ENCODE measurements at places on chromosomes 16 and 17. TPM values are rescaled to one million over a fixed set of nuclear protein-coding genes. Genes with fewer than 3 reads are reported as not detected.
A peak's percentile ranks its signal among the peaks of the same experiment; 100 is the strongest.

DNA sequence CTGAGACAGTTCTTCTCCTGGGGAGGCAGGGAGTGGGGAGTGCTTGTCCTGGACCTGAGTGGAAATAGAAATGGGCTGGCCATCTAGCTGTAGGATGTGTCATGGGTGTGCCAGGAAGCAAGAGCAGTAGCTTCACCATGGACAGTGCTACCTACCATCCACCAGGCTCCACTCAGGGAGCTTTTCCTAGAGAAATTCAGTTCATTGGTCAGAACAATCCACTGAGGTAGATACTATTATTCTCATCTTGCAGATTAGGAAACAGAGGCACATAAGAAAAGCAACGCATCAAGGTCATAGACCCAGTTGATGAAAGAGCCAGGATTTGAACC, 372.0 kb downstream of the SLC39A11 start:
- no peak for DNase-seq

DNA sequence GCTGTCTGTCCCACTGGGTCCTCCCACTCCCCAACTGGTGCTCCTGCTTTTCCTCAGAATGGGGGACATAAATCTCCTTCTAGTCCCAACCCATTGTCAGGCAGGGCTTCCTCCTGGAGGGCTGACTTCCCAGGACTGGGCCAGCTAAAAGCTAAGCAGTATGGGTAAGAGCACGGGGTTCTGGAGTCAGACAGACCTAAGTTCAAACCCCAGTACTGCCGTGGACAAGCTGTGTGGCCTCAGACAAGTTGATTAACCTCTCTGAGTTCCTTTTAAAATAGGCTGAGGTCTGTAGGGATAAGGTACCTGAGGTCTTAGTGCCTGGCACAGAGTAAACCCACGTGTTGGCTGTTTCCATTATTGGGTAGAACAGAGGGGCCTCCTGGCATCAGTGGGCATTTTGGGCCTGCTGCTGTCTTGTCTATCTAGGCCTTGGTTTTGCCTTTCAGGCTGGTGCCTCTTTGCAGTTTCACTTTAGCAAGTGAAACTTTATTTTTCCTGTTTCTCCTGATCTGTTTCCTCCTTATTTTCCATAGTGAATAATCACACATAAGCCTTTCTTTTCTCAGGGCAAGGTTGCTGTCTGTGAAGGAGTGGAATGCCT, 114.6 kb downstream of the PRKCB start:
- DNase-seq = no peak

DNA sequence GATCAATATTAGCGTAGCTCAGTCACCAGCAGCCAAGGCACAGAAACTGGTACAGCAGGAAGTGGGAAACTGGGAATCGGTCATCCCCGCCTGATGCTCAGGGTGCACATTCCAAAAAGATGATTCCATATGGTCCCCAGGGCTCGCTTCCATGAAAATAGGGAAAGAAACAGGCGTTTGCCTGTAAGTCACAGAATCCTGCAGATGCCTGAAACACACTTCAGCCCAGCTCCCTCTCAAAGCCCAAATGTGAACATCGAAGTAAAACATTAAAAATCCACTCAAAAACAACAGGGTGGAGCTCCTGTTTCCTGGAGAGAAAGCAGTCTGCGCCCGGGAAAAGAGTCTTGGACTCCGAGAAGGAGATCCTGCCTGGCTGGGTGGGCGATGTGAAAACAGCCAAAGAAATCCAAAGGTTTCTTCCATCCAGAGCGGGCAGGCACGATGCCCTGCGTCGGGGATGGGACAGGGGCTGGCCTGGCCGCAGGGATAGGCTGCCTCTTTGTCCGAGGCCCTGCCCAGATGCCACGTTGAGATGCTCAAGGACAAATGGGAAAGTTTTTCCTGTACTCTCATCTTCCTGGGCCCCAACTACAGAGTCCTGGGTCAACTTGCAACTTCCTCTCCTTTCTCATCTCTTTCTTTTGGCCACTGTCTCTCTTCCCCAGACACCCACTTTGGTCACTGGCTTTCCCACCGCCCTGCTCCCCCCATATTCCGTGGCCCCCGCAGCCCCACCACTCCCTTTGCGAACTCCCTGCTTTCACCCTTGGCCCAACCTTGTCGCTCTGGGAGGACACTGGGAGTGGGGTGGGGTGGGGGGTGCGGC, 743 bp downstream of the WIPI1 start:
- no peak for DNase-seq

DNA sequence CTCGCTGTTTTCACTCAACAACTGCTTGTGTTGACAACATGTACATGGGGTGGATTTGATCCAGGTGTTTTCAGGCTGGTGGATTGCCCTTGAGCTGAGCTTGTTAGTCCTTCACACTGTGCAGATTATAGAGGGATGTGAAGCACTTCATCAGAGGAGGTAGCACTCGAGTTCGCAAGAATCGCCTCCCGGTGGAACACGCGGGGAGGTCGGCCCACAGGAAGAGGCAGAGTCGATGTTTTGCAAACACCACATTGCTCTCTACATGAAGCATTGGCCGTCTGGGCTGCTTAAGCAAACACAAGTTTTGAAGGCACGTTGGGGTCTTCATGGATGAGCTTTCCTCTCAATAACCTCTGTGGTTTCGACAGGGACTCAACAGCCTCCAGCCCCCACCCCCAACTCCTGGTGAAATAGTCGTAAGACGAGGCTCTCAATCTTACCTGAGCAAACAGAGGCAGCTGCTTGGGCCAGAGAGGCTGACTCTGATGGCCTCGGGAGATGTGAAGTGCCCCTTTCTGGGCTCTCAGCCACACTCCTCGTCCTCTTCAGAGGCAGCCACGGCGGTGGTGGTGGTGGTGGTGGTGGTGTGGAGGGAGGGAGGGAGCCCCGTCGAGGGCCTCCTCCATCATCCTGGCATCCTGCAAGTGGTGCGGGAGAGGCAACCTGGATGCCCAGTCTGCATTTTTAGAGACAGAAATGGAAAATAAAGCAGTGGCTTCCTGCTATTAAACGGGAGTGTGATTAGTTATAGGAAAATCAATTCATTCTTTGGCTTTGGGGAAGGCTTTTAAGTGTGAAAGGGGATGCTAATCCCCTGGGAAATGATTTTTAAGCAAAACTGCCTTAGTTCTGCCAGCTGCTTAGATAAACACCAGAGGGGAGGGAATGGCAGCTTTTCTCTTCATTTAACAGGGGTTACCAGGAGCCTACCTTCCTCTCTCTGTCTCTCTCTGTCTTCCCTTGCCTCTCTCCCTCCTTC, 552.5 kb upstream of the EEF2KMT start:
- DNase-seq = no peak

DNA sequence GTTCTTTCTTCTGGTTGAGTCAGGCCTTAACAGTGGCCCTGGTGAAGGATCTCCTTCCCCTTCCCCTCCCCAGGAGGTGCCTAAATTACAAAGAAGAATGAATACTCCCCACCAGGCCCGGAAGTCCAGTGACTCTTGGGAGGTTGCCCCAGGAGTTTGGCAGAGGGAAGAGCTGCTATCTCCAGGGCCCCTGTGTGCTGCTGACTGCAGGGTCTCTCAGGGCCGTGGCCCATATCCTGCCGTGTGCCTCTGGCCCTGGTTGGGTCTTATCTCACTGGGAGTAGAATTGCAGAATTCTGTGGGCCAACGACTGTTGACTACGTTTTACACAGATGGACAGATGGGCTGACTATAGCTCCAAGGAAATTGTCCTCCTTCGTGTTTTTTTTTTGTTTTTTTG, 28.0 kb downstream of the AKAP1 start:
- no peak for DNase-seq

DNA sequence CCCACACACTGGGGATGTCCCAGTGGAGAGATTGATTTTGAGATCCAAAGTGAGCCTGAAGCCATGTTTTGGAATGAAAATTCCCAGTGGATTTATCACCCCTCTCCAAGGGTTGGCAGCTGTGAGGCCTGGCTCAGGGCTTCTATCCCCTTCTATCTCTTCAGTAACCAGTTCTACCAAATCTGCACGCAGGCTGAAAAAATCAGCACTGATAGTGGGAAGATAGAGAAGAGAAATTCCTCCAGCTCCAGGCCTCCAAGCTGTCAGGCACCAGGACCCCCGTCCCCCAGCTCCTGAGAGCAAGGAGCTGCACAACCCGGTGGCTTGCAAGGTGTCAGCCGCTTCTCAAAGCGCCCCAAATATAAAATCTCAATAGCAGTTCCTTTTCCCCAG, 1.0 kb downstream of the FLOT2 start:
- no peak for DNase-seq

GRCh38 chr16:5463820-5464219, 366.2 kb upstream of the EEF2KMT start:
- DNase-seq = no peak

- DNase-seq = no peak
Observed at GRCh38 chr16:89410322-89410721, 80.0 kb downstream of the ANKRD11 start.

- no peak for DNase-seq
Observed at GRCh38 chr17:50421308-50422051, 4.5 kb upstream of the ACSF2 start.

- DNase-seq = no peak
Observed at GRCh38 chr17:75178453-75178852, 4.3 kb downstream of the SUMO2 start.

DNA sequence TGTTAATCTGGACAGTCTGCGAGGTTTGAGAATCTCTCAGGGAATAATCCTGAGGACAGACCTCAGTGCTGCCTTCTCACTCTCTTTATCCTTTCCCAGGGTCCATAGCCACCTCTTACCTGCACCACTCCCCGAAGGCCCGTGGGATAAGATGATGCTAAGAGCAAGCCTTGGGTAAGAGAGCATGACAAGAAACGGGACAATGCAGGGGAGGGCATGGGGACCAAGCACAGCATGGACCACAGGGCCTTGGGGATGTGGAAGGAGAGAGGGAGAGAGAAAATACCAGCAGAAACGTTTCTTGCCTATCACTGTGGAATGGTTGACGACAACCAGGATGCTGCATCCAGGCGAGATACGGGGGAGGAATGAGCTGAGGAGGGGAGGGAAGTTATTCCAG, 8.3 kb upstream of the SDR42E1 start:
- no peak for DNase-seq

GRCh38 chr17:17576772-17577234, 14.7 kb downstream of the PEMT start:
- no peak for DNase-seq

DNA sequence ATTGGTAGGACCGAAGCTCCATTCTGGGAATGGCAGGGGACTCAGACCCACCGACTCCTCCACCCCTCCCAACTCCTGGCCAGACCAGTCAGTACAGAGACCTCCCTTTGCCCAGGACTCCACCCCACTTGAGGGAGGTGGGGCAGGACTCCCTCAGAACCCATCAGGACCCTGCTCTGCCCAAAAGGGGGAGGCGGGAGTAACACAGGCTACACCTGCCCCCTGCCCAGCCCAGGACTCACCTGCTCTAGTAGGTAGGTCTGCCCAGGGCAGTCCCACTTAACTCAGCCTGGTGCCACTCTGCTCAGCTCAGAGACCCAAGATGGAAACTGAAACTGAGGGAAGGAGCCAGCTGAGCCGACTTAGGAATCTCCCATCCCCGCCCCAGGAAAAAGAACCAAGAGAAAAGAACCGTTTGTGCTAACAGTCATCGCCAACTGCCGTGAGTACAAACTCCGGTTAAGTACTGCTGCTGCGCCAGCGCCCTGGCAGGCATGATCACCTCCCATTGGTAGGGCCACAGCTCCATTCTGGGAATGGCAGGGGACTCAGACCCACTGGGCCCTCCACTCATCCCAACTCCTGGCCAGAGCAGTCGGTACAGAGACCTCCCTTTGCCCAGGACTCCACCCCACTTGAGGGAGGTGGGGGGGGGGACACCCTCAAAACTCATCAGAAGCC, 503 bp downstream of the DHX58 start:
- peak; percentile 33 for DNase-seq

- no peak for DNase-seq
Observed at GRCh38 chr16:4093495-4094126, 22.6 kb downstream of the ADCY9 start.

- DNase-seq = no peak
Observed at GRCh38 chr16:15466886-15467781, 32.7 kb downstream of the BMERB1 start.

- DNase-seq = no peak
Observed at GRCh38 chr16:89491238-89491869, 993 bp upstream of the ANKRD11 start.

GRCh38 chr16:58882292-58882691, 148.2 kb upstream of the GOT2 start:
- no peak for DNase-seq

- DNase-seq = no peak
Observed at GRCh38 chr17:49762151-49762941, 1.6 kb downstream of the FAM117A start.

DNA sequence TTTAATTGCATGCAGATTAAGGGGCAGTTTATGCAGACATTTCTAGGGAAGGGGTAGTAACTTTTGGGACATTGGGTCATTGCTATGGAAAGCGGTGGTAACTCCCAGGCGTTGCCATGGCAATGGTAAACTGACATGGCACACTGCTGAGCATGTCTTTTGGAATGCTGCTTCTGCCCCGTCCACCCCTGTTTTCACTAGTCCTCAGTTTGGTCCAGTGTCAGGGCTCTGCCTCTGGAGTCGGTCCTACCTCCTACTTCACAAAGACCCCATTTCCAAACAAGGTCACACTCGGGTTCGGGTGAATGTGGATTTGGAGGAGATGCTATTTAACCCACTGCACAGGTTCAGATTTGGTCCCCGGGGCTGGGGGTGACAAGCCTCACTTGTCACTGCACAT, 2.9 kb downstream of the IL34 start:
- no peak for DNase-seq

GRCh38 chr17:50765454-50766221, 1.7 kb downstream of the ANKRD40CL start:
- no peak for DNase-seq

The TMIGD1 gene
- total RNA-seq = not detected

The C17orf107 gene
- 2.3 TPM for total RNA-seq

The C17orf50 gene
- not detected for total RNA-seq

The C17orf67 gene
- total RNA-seq = 1.5 TPM

Data from activated naive CD8-positive, alpha-beta T cell treated with anti-CD3 and anti-CD28 coated beads for 36 hours (primary cell).